ENCODE measurements at places on chromosomes 1 and 21.

GRCh38 chr1:4346131-4346530 is 308.3 kb upstream of the AJAP1 start:
- DNase-seq: no peak

GRCh38 chr1:194298007-194298598 is 1111.7 kb upstream of the B3GALT2 start:
- no peak for DNase-seq

GRCh38 chr1:179080866-179081686 is 794 bp upstream of the TOR3A start:
- peak; percentile 50 for DNase-seq

DNA sequence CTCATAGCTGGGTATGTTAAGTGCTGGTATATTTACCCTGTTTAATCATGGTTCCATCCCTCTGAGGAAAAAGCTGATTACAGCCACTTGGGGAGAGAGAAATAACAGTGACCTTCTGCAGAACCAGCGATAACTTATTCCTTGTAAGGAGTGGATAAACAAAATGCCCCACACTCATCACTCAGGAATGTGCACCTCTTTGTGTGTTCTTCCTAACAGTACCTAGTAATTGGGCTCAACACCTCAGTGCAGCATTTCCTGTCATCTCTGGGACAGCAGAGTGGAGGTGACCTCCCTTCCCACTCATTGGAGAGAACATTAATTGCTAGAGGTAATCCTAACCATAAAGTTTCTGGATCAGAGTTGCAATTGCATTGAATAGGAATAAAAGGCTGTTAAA is 112.5 kb upstream of the F3 start:
- DNase-seq: peak; percentile 72

DNA sequence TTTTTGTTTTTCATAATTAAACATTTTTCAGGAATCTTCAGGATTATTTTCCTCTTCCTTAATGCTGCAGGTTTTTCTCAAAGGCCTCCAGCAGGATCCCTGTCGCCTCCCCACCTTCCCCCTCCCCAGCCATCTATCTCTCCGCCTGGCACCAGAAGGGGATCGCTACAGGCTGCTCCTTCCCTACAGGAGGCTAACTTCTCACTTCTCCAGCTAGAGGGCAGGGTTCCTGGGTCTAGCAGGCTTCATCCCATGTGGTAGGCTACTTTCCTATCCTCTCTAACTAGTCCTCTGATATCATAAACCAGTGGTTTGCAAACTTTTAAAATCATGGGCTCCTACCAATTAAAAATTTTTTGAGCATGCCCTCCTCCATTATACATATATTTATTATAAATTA is 104.1 kb downstream of the KCNN3 start:
- no peak for DNase-seq

GRCh38 chr1:28966617-28967016 is 52.2 kb downstream of the EPB41 start:
- no peak for DNase-seq

DNA sequence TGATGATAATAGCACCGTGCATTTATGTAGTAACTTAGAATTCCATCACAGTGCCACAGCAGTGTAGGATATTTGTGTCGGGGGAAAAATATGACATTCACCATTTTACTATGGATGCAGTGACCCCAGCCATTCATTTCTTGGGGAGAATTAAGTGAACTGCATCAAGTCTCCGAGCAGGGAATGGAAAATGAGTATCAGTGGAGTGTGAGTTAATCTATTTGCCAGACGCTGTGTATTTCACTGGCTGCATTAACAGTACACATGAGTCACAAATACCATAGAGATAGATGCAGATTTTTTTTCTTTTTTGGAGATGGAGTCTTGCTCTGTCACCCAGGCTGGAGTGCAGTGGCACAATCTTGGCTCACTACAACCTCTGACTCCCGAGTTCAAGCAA is 33.8 kb upstream of the SLC45A1 start:
- DNase-seq: no peak

DNA sequence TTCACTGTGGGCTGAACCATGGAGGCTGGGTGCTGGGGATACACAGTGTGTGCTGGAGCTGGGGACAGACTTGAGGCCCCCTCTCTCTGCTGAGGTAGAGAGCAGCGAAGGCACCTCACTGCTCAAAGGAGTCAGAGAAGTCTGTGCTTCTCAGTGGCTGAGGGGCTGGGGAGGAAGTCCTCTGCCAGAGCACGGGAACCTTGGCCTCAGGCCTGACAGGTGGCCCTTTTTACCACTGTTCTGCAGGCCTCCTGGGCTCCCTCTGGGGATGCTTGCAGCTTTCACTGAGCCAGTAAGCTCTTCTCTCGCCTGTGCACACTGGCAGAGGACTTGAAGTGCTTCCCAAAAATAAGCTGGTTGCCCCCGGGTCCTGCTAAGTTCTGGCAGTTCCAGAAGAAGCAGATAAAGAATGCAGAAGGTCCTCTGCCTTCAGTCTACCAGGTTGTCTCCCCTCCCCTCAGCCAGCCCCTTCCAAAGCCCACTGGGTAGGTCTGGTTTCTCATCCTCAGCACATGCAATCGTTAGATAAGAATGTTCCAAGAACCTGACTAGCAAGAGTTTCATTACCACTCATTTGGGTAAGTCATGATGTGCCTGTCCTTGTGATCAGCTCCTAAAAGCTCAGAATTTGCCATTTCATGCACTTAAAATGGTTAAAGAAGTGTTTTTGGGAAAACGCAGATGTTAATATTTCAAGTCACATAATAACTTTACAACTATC is 53.9 kb downstream of the TENT5C start:
- no peak for DNase-seq

GRCh38 chr1:69862906-69863305 is 295.2 kb downstream of the LRRC7 start:
- no peak for DNase-seq

- DNase-seq: no peak
Measured at GRCh38 chr21:39374046-39374445, 25.2 kb upstream of the HMGN1 start.

GRCh38 chr1:150561254-150561973 is 12.2 kb downstream of the ADAMTSL4 start:
- DNase-seq: peak; percentile 90

GRCh38 chr1:158691907-158692306 is 5.4 kb upstream of the SPTA1 start:
- no peak for DNase-seq

DNA sequence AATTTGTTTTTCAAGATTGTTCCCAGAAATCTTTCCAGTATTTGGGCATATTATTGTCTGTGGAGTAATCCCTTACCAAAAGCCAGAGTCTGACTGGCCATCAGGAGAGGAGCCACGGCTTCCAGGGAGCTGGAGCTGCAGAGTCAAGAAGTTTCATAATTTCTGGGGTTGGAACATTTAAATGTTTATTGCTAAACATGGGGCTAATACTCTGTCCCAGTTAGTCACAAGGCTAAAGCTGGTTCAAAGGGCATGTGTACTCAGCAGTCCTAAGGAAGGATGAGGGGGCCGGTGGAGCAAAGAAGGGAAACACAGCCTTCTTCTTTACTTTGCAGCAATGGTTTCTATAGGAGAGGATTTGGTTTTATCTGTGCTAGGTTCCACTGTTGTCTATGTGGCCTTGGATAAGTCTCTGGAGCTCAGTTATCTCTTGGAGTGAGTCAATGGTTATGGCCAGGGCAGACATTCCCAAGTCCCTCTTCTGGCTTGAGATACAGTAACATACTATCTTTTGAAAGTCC is 9.5 kb downstream of the DENND2D start:
- DNase-seq: no peak

GRCh38 chr1:25047506-25048240 is 117.6 kb upstream of the RUNX3 start:
- DNase-seq: no peak

DNA sequence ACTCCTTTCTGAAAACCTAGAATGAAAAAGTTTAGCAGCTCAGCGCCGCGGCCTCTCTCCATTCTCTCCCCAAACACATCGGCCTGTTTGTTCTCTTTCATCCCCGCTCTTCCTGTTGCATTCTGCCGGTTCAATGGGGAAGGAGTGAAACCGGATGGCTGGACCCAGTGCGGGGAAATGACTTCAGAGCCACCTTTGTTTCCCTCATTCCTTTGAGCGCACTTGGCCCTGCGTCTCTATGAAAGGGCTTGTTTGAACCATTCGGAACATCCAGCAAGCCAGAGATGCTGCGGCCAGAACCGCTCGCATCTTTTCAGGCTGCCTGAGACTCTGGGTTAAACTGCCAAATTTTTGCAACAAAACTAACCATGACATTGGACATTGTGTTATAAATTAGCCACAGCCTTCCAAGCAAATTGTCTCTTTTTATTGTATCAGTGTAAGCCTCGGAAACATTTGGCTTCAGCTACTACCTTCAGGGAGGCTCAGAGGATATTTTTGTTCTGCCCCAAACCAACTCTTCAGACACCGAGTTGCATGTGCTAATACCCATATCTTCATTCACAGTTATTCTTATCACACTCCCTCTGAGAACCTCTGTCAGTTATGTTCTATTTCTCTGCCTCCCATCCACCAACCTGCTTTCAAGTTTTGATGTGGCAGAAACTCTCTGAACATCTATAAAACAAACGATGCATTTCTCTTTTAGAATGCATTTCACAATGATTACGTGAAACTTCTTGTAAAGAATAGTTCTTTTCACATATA is 5.1 kb upstream of the OLIG1 start:
- DNase-seq: no peak

- peak; percentile 87 for DNase-seq
Measured at GRCh38 chr1:92961131-92961895, at the start of gene DIPK1A. Gene DIPK1A (minus strand): TSS chr1:92961462. CDS start chr1:92961429, 33 bp downstream.

DNA sequence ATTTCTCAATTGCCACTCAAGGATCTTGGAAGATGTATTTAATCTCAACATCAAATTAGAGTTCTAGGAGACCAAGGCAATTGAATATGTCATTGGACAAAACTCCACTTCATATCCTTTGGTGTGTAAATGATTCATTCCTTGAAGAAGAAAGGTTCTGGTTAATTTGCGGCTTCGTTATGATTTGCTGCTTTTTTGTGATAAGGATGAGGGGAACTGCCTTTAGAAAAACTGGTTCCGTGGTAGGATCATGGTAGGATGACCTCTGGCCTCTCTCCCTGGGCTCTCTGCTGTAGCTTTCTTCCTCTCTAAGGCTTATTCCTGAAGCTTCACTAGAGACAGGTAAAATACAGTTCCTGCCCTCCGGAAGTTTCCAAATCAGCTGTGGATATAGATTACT is 51.5 kb upstream of the ERRFI1 start:
- DNase-seq: no peak

- no peak for DNase-seq
Measured at GRCh38 chr1:44290250-44291094, 64.6 kb downstream of the ERI3 start.
